ENCODE measurements at places on chromosomes 16 and 17.

DNA sequence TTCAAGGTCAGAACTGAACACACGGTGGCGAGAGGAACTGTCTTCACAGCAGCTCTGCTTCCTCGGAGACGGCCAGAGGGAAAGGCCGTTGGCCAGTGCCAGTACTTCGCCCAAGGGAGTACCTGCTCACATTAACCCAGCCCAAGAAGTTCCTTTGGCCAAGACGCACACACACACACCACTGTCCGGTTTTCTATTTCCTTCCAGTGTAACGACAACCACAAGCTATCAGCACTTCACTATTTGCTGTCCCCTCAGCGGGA, 744 bp upstream of the GGNBP2 start:
- no peak for DNase-seq

DNA sequence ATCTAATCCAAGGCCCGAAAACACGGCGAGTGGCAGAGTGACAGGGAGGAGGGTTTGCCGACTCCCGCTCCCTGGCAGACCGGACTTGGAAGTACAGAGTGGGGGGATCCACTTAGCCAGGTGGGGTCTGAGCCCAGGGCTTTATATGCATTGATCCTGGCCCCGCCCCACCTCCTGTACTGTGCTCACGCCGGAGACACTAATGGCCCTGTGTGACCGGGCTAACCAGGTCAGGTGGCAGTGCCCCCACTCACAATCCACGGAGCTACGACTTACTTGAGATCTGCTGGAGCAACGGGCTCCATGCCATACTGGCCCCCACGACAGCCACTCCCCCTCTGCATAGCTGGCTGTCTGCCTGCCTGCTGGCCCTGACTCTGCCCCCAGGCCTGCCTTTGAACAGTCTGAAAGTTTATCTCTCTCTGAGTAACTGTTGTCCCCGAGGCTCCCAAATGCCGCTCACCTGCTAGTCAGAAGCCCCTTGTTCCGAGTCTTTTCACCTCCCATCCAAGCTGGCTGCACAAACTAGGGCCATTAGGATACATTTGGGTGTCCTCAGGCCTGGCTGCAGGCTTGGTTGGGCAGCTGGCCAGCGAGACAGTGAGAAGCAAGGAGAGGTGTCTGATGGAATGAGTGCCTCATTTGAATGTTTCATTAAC, 28.0 kb downstream of the CACNA1G start:
- no peak for DNase-seq

DNA sequence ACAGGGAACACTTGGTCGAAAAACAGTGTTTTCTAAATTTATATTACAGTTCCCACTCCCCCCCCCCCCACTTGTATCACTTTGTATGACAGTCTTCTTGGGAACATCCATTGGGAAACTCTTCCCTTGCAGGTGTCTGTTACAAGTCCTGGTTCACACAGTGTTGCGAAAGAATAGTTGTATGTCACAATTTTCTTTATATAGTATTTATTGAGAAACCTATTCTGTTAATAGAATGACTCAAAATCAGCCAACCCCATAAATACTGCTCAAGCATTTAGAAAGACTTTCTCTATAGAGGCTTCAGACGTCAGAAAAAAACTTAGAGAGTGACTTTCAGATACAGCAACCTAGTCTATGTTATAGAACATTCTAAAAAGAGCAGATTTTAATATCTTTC, 414.4 kb downstream of the WWOX start:
- no peak for DNase-seq

- DNase-seq = no peak
Observed at GRCh38 chr16:89051521-89052166, 42.0 kb upstream of the ACSF3 start.

- DNase-seq = no peak
Observed at GRCh38 chr17:8382052-8382879, 727 bp downstream of the RPL26 start.

DNA sequence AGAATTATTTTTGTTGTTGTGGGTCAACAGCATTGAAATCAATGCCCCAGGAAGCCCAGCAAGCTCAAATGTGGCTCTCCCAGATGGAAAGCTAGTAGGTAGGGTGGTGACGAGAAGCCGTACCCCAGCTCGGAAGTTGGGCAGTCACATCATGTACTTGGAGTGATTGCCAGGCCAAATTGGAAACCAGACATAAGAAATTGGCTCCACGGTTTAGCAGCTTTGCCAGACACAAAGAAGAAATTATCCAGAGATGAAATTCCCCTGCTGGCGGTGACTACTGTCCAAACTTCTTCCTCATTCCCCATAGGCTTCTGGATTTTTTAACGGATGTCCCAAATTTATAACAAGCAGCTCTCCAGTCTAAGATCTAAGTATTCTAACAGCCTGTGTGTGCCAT, 95.9 kb downstream of the OR1D5 start:
- DNase-seq = no peak

- DNase-seq = no peak
Observed at GRCh38 chr17:35889818-35890773, 9.9 kb upstream of the CCL5 start.

GRCh38 chr16:80457871-80458270, 82.9 kb upstream of the DYNLRB2 start:
- no peak for DNase-seq

GRCh38 chr17:45006927-45007461, 38.9 kb upstream of the C1QL1 start:
- DNase-seq = no peak

DNA sequence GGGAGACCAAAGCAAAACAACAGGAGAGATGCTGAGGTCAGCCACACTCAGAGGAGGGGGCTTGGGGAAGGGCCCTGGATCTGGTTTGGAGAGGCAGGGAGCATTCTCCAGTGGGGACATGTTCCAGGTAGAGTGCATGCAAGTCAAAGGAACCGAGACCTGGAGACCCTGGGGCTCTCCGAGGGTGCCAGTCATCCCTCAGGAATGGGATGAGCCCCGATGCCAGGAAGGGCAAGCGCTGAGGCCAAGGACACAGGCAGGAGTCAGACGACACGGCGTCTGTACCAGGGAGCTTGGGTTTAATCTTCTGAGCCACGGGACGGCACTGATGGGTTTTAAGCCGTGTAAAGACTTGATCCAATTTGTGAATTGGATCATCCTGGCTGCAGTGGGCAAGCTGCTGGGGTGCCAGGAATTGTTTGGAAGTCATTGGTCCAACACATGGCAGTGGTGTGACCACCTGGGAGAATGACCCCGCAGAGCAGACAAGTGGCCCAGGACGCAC, 32.9 kb upstream of the ANKRD40CL start:
- no peak for DNase-seq

DNA sequence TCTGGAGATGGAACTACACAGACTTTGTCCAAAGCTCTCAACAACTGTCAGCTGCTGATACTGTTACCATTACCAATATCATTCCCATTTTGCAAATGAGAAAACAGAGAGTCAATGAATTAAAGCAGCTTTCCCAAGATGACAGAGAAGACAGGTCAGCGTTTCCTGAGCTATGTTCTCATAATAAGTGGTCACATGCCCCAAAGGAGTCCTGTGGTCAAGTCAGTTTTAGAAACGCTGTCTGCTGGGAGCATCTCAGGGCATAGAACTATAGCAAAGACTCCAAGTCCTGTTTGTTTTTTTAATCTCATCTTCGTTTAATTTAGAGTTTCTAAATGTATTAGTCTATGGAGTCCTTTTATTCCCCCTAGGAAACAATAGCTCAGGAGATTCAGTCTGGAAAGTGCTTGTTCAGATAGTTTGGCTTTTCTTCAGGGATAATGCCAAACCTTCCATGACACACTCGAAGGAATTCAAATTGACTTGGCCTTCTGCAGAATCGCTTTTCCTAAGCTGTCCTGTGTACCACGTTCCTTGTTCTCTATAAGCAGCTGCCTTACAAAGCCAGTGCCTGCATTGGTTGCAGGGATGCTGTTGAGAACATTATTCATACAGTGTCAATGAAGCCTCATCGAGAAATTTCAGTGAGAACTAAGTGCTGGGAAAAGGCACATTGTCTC, 12.1 kb downstream of the CCDC42 start:
- no peak for DNase-seq

DNA sequence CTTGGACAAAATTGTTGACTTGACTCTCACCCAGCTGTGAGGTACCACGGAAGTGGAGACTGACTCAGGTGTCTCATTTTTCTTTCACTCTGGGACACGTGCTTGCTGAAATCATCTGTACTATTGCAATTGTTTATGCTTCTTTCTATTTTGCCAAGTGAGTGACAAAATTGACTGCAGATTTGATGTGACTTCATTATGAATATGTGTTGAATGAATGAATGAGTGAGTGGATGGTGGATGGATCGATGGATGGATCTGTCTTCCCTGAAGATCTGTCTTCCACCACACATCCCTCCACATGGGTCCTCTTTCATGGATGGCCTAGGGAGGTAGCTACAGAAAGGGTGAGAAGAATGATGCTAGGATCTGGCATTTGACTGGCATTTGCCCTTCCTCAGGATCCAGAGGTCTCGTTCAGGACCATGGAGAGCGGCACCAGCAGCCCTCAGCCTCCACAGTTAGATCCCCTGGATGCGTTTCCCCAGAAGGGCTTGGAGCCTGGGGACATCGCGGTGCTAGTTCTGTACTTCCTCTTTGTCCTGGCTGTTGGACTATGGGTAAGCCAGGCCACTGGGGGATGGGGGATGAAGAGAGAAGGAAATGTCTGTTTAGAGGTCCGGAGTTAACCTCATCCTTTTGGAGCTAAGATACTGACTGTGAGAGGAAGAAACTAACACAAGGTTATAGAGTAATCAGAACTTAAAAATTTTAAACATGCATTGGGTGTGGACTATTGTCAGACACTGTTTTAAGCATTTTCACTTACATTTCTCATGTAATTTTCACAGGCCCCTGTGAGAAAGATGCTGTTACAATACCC, 12.7 kb downstream of the SLC5A11 start:
- peak; percentile 24 for DNase-seq

DNA sequence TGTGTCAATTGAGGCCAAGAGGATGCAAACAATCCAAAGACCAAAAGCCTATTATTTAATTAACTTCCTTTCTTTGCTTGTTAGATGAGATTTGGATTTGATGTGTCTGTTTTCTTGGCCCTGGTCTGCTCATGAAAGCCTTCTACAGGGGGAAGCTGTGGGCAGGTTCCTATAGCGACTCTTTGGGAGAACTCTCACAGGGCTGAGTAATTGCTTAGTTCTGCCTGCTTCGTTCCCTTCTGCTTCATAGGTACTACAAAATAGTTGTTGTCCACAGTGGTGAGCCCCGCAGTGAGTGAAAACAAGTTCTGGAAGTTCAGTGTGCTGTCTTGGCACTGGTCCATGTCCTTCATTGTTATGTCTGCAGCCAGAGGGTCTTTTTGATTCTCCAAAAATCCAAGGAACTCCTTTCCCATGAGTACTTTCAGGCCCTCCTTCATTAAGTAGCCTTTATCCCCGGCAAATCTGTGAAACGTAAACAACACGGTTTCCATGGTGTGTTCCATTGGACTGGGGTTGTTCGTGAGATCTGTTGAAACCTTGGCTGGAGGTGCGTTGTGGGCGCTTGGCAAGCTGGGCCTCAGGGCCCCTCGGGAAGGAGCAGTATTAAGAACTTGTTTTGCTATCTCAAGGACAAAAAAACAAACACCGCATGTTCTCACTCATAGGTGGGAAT, 30.0 kb upstream of the ANKRD40CL start:
- no peak for DNase-seq

DNA sequence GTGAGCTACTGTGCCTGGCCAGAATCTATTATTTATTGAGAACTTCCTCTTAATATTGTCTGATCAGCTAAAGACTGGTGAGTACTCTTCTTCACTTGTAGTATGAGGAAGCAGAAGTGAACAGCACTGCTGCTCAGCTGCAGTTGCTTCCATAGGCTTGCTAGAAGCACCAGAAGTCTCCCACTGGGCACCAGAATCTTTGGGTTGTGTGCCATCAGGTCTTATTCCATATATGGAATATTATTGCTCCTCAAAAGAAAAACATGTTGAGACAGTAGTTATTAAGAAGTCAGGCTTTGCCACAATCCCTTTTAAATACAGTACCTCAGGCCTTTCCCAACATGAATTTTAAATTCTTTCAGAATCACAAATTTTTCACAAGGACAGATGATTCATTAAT, 17.2 kb downstream of the SNTB2 start:
- DNase-seq = no peak

DNA sequence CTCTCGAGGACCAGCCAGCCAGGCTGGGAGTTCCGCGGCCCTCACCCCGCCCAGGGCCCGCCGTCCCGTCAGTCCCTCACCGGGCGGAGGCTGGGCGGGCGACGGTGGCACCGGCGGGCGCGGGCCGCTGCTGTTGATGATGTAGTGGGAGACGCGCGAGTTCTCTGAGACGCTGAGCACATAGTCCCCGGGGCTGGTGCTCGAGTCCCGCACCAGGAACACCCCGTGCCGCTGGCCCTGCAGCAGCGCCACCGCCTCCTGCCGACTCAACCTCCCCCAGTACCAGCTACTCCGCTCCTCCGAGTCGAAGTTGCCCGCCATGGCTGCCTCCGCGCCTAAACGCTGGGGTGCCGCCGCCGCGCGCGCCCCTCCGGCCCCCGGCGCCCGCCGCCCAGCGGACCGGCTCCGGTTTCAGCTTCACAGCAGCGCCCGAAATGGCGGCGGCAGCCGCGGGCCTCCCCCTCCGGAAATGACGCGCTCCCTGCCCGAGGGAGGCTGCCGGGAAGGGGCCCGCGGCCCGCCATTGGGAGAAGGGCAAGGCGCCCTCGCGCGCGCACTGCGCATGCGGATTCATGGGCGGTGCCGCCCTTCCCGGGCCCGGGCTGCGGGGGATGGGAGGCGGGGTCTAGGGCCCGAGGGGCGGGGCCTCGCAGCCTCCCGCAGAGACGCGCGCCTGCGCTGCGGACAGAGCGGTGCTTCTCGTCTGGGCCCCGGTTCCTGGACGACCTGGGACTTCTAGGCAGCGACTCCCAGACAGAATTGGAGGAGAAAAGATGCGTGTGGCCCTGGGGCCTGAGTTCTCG, at the start of gene CRK:
CRK (minus strand) TSS at position 436 of the 803 bp plus-strand sequence; CDS start at position 321, 115 bp downstream.
- DNase-seq = peak; percentile 98

GRCh38 chr17:66542967-66543520, 240.6 kb downstream of the PRKCA start:
- DNase-seq = no peak

DNA sequence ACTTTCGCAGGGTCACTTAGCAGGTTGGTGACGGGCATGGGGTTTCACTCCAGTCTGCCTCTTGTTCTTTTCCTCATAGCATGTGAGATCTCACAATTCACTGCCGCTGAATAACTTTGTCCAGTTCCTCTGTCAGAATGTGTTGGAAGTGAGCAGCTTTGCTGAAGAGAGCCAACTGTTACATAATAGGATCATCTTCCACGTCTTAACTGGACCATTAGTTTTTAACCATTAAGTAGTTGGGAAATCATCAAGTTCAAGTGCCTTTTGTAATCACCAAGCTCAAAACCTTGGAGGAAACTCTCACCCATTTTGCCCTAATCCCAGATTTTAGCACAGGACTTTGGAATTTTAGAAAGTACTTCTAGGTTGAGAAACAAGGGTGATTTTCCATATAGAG, 290.6 kb downstream of the WWOX start:
- DNase-seq = no peak

GRCh38 chr17:51044976-51045375, 75.7 kb downstream of the SPAG9 start:
- DNase-seq = no peak
